Stimulated activated CD8-positive, alpha-beta memory T cell treated with anti-CD3 and anti-CD28 coated beads, Interleukin-12 subunit alpha, Interleukin-12 subunit beta, amount 100 ng/mL, for 4 hours (primary cell): ENCODE measurements at places on chromosomes 7 and 10.
A peak's percentile ranks its signal among the peaks of the same experiment; 100 is the strongest.

DNA sequence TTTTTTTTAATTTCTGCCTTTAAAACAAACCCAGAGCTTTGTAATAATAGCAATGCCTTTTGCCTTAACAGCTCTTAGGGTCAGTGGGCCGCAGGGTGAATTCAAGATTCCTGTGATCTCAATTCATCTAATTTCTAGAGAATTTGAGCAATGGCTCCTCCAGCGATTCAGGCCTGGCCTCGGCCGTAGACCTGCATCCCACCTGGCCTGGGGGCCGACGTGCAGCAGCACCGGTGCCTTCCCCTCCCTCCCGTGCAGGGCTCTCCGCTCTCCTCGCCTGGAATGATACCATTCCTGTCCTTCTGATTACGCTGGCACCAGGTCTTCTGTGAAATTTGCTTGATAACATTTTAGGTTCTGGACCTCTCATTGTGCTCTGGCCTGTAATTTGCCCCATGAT, 172.5 kb downstream of the ADARB2 start:
- DNase-seq: no peak

- peak; percentile 26 for DNase-seq
Observed at GRCh38 chr10:31770307-31770902, 158.2 kb downstream of the ARHGAP12 start.

DNA sequence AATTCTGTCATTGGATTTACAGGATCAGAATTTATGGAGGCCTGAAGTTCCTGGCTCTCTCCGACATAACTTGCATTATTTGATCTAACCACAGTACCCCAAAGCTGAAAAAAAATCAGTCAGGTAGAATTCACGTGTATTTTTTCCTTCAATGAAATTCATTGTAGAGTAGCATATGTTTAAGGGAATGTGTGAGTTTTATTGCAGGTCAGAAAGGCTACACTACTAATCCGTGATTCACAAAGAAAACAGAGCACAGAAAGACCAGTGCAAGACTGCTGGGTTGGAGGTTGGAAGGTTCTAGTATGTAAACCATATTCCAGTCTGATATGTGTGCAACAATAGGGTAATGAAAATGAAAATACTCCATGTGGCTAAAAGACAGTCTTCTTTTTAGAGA, 247.0 kb upstream of the FERD3L start:
- DNase-seq: no peak

GRCh38 chr10:28822719-28823464, 145.6 kb downstream of the BAMBI start:
- no peak for DNase-seq

DNA sequence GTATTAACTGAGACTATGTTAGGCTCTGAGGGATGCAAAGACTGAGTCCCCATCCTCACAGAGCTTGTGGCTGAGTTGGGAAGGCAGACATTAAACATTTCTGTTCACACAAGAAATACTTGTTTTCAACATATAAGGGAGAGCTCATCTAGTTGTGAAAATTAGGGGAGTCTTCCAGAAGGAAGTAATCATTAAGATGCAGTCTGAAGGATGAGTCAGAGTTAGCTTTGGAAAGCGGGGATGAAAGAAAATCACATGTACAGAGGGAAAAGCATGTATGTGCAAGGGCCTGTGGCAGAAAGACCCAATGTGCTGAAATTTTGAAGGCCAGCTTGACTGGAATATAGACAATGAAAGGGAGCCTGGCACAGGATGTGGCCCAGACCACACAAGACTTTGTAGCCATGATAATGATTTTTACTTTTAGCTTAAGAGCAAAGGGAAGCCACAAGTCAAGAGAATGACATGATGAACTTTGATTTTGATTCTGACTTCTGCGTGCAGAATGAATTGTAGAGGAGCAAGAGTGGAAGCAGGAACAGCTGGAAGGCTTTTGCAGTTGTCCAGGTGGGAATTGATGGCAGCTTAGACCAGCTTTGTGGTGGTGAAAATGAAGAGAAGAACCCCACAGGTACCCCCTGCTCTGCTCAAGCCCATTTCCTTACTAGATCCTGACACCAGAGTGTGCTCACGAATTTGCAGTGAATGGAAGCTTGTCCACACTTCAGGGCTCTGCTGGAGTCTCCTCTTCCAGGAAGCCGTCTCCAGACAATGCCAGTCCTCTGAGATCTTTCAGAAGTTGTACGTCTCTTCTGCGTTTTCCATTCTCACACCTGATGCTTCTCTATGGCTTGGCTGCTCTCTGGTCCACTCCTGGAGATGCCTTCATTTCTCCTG, 115.6 kb downstream of the ATXN7L1 start:
- DNase-seq: no peak

DNA sequence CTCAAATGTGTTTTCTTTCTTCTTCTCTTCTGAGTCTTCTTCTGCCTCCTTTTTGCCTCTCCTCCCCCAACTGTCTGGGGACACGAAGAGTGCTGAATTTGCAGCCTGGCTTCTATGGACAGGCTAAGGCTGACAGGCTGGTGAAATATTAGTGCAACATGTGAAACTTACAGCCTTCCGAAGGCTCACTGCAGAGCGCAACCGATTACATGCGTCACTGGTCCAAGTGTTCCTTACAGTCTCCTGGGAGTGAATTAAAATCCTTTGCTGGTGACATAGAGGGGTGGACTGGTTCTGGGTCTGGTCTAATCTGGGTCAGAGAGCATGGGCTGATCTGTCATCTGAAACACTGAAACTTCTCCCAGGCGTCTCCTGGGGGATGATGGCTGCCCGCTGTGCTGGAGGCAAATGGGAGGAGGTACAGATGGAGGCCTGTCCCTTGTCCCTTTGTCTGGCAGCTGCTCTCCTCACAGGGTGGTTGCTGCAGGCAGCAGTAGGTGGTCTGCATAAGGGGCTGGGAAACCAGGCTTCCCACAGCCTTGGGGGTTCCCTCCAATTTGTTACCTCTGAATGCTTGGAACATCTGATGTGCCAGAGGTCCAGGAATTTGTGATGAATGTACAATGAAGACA, 143.8 kb upstream of the BMPER start:
- DNase-seq: no peak

DNA sequence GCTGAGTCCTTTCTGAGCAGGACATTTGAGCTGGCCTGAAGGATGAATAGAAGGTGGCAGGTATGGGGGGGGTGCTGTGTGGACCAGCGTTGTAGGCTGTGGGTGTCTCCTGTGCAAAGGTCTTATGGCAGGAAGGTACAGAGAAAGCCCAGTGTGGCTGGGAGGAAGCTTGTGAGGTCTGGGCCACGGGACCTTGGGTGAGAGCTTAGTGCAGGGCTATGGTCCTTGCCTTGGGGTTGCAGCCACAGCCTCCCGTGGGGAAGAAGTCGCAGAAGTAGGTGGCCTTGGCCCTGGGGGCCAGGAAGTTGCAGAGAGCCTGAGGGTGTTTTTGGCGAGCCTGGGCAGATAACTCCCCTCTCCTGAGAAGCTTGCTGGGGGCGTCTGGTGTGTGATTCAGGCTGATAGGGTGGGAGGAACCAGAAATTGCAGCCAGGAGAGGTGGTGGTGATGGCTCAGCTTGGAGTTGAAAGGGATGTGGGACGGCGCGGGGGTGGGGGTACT, 172.0 kb upstream of the TNRC18 start:
- no peak for DNase-seq

DNA sequence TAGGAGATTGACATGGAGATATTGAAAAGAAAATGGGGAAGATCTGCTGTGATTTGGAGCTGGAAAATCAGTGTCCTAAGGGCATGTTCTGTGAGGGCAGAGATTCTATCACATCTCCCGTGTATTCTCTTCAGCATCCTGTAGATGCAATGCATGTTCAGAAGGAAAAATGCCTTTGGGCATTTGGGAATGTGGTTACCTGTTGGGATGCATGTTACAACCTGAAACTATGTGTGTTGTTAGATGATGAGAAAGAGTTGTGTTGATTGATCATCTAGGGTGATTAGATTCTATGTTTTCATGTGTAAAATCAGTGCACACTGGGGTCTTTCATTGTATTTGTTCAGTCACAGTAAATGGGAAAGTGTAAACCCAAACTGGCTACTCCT, 14.7 kb downstream of the CUZD1 start:
- DNase-seq: no peak

- peak; percentile 32 for DNase-seq
Observed at GRCh38 chr7:2120251-2120660, 112.5 kb downstream of the MAD1L1 start.

DNA sequence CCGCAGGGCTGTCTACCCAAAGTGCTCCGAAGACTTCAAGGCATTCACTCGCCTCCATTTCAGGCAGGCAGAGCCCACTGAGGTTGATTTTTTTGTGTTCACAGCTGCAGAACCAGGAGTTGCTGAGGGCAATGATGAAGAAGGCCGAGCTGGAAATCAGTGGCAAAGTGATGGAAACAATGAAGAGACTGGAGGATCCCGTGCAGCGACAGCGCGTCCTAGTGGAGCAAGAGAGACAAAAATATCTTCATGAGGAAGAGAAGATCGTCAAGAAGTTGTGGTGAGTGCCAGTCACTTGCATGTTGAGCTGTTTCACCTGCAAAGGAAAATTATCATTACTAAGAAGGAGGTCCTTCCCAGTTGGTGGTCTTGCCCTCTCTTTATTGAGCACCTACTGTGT, 210.5 kb downstream of the ARHGAP21 start:
- DNase-seq: no peak

- no peak for DNase-seq
Observed at GRCh38 chr7:876972-877311, 588 bp downstream of the GET4 start.

DNA sequence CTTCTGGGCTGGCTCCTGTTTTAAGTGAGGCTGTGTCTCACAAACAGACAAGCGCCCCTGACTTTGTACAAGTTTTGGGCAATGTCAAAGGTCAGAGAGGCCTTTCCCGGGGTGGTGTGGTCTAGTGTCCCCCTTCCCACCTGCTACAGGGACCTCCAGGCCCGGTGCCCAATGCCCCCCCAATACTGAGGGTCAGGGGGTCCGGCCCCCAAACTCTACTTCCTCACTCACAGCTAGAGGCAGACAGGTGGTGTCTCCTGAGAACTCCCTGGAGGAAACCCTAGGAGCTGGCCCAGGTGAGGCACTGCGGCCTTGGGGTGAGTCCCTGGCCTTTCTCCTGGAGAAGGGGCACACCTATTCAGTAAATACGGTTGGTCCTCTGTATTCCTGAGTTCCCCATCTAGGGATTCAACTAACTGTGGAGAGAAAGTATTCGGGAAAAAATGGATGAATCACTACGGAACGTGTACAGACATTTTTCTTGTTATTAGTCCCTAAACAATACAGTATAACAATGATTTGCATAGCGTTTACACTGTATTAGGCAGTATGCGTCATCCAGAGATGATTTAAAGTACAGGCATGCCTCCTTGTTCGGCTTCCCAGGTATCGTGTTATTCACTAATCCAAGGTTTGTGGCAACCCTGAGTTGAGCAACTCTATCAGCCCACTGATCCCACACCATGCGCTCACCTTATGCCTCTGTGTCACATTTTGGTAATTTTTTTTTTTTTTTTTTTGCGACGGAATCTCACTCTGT, 308.1 kb downstream of the WDR37 start:
- DNase-seq: no peak

- DNase-seq: no peak
Observed at GRCh38 chr7:50317697-50318669, 13.5 kb downstream of the IKZF1 start.

DNA sequence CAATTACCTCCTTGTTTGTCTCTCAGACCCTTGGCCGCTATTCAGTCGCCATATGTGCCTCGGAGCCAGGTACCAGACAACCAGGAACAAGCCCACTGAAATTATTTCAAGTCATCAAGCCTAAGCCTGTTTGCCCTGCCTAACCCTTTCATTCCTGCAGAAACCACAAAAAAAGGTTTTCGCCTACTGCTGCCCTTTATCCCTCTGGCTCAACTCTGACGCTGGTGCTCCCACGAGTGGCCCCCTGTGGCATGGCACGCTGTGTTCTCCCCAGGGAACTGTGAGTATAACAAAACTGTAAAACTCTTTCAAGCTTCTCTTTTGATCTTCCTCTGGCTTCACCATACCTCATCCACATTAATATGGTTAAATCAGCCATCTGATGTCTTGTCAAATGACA, 215.7 kb upstream of the CDC14C start:
- DNase-seq: no peak

GRCh38 chr7:48337012-48337621, 165.9 kb downstream of the ABCA13 start:
- no peak for DNase-seq

DNA sequence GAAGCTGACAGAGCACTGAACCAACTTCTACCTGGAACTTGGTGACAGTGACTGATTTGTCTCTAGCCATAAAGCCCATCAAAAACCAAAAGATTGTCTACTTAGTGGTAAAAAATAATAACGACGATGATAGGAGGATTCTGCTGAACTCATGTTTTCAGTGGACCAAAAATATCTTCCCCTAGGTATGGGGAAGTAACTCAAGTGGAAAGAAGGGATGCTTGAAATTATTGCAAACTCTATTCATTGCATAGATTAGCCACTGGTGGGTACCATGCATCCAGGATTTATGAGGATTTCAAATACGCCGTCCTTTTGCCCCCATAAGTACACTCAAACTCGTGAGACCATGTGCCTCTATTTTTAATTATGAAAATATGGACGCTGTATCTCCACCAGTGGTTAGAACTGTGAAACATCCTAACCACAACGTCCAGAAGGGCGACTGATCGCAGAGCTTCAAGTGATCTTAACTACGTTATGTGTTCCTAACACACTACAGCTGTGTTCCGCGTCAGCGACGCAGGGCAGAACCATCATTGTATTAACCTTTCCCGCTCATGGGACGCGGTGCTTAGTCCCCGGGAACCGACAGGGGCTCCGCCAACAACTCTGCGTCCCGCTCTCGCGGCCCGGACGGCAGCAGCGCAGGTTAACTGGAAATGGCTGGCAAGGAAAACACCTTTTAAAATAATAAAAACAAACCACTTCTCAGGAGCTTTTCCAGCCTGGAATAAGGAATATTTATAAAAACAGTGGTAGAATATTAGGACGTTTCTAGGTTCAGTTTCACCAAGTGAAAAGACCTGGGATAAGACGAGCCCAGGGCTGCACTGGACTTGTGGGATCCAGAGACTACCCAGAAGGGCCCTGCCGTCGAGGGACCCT, 776 bp downstream of the PEX1 start:
- peak; percentile 17 for DNase-seq

DNA sequence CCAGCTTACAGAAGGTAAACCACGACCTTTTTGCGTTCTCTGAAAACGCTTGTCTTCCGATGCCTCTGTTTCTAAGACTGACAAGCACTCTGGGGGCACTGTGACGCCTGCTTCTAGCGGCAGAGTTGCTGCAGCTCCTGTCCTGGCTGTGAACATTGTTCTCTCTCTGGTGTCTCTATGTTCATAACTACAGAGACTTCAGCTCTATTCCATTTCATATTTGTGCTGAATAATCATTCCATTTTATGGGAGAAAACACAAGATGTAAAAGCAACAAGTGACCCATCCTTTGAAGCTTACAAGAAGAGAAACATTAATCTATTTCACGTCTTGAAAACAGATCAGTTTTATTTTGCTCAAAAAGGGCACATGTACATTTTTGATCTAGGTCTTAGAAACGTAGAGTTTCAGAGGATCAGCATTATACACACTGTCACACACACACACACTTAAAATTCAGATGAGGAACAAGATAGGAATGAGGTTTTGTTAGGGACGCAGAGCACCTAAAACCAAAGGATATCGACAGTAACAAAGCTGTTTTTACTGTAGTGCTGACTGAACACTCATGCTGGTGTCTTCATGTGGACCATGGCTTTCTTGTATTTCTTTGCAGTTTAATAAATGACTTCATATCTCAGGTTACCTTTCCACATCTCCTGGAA, 3.0 kb downstream of the IKZF1 start:
- DNase-seq: no peak
